ENCODE measurements at places on chromosomes 12 and 14.

DNA sequence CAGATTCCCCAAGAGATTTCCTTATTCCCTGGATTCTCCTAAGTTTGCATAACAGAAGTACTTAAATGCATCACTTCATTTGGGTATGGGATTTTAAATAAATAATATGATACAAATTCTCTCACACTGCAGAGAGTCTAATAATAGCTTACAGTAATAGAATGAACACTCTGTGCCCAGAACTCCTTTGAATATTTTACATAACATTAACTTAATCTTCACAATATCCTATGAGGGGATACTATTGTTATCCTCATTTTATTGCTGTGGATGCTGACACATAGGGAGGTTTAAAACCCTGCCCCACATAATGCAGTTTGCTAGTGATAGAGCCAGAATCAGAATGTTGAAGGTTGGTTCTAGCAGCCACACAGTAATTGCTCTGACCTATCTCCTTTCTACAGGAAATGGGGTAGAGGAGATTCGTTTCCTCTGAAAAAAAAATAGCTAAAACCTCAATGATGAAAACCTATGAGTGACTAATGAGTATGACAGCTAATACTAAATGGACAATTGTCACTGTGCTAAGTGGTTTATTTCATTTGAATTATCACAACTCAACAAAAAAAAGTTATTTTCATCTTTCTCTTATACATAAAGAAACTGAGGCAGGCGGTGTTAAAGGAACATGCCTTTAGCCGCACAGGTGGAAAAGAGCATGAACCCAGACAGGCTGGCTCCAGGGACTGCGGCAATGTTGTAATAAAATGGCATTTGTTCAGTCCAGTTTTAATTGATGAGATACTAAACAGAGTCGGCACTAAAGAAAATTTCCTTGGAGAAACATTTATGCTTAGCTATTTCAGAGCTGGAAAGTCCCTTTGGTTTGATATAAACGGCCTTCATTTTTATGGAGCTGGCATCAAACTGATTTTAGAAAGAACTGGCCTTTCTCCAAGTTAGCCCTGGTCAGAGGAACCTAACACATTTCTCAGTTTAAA is 880.9 kb downstream of the NRXN3 start:
- DNase-seq, result no peak

GRCh38 chr12:106739318-106739717 is 35.2 kb upstream of the RIC8B start:
- DNase-seq, result no peak

DNA sequence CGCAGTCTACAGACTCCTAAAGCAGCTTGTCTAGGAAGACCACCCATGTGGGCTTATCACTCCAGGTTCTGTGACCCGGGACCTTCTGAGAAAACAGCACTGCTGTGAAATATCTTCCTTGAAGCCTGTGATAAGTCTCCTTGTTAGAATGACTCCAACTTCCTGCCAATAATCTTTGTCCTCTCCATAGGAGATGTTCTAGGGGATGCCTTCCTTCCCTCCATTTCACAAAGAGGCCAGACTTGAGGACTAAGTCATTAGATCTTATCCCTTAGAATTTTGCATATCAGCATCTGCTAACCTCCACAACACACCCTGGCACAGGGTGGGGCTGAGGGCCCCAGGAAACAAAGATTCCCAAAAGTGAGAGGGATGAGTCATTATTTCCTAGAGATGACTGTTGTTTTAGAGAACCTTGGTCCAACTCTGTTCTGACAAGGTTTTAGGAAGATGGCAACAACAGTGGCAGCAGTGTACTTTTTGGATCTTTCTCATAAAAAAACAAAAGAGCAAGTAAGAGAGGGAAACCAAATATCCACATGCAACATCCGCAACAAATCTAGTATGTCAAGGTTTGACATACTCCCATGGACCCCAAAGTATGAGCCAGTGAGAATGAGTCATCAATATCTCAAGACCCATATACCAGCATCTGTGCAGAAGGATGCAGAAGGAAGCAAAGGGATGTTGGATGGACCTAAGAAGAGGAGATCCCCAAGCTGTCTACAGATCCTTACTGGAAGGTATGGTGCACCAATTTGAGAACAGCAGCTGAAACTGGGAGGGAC is 6.0 kb downstream of the LTB4R start:
- no peak for DNase-seq

DNA sequence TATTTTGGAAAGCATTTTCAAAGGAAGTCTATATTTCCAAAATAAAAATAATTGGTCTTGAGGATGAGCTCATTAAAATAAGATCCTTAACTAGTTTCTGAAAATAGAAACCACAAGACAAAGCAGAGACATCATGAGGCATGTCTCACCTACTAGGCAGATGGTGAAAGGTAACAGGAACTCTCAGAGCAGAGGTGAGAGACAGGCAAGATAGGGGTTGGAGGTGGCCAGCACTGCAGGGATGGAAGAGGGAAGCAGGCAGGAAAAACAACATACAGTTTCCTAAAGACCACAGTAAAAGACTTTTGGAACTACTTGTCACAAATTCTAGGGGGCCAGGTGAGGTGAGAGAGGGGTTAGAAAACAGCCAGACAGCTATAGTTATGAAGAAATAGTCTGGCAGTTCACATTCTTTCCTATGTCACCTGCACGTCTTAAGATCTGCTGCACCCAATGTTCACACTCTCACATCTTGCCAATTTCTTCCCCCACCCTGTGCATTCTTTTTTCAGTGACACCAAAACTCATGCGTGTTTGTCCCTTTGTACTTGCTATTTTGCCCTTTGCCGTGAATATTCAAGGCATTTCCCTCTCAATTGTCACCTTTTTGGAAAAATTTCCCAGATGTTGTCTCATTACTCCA is 341.7 kb upstream of the KITLG start:
- DNase-seq, result no peak

GRCh38 chr12:113861708-113862312 is 104.3 kb downstream of the RBM19 start:
- no peak for DNase-seq

Measured in stimulated activated CD8-positive, alpha-beta memory T cell treated with anti-CD3 and anti-CD28 coated beads, Interleukin-12 subunit alpha, Interleukin-12 subunit beta, amount 100 ng/mL, for 1 hour (primary cell).